ENCODE measurements at places on chromosomes 4 and X.

DNA sequence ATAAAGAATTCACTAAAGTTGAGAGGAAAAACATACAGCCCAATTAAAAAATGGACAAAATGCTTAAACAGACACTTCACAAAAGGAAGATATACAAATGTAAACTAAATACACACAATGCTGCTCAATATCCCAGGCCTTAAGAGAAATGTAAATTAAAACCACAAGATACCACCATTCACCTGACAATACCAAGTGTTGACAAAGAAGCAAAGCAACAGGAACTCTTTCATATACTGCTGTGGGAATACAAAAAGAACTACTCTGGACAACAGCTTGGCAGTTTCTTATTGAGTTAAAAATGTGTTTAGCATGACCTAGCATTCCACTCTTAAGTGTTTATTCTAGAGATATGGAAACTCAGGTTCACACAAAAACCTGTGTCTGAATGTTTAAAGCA, 71.3 kb downstream of the ABCB7 start:
- DNase-seq: no peak

- DNase-seq: no peak
Observed at GRCh38 chrX:115021121-115021520, 3.7 kb upstream of the IL13RA2 start.

DNA sequence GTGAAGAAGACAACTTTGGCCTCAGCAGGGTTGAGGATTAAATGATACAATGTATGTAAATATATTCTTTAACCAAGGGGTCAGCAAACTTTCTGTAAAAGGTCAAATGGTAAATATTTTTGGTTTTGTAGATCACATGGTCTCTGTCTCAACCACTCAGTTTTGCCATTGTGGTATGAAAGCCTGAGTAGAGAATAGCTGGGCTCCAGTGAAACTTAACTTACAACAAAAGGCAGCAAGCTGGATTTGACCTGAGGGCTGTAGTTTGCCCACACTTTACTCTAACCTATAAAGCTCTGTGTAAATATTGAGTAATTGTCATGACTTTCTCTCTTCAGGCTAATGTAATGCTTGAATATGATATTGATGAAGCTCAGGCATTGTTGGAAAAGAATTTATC, 19.6 kb downstream of the VBP1 start:
- no peak for DNase-seq

- no peak for DNase-seq
Observed at GRCh38 chrX:53256446-53257041, 24.8 kb downstream of the IQSEC2 start.

DNA sequence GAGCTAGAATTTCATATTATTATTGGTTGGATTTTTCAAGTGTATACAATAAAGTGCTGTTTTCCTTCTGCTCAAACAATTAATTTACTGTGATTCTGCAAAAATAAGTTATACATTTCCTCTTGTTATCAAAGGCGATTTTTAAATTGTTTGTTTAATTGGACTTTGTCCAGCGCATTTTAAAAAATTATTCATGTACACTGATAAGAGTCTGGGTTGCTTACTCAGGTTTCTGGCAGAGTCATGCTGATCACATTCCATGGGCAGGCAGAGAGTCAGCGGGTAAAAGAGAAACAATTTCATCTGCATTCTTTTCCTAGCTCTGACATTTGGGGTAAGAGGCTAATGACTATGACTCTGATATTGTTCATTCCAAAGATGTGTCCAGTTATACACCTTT, 8.9 kb downstream of the FAT4 start:
- DNase-seq: no peak

- DNase-seq: no peak
Observed at GRCh38 chr4:179110356-179110755, 1668.1 kb upstream of the AGA start.

DNA sequence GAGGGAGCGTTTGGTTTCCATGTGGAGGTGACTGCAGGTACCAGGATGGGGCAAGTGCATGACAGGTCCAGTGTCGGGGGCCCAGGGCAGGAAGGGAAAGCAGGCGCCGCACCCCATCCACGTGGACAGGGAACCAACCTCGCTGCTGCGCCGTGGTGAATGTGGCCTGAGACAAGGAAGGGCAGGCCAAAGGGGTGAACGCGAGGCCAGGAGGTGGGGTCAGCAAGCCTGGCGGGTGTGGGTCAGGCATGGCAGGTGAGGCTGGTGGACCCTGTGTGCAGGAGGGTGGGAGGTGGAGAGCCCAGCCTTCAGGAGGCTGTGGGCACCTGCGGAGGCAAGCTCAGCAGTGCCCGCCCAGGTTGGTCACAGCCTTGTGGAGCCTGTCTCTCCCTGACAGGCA, 14.7 kb downstream of the SH3BP2 start:
- DNase-seq: no peak

DNA sequence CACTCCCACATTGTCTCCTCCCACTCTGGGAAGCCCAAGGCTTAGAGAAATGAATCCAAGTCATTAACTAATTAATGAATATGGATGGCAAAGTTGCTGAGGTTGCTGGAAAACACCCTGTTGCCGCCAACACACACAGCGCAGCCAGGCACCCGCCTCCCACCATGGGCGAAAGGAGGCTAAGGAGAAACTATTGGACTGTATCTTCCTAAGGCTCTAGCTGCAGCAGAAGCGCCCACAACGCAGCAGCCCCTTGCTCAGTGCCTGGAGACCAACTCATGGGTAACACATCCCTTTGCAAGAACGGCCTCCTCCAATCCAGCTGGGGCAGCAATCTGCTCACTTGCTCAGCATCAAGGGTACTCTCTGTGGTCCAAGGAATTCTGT, 34.2 kb downstream of the TSC22D3 start:
- DNase-seq: no peak

DNA sequence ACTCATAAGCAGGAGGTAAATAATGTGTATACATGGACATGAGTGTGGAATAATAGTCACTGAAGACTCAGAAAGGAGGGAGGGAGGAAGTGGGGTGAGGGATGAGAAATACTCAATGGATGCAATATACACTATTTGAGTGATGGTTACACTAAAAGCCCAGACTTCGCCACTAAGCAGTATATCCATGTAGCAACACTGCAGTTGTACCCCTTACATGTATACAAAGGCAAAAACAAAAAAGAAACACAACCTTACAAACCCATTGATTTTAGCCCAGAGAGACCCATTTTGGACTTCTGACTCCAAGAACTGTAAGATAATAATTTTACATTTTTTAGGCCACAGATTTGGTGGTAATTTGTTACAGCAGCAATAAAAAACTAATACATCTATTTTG, 51.5 kb downstream of the VMA21 start:
- no peak for DNase-seq

DNA sequence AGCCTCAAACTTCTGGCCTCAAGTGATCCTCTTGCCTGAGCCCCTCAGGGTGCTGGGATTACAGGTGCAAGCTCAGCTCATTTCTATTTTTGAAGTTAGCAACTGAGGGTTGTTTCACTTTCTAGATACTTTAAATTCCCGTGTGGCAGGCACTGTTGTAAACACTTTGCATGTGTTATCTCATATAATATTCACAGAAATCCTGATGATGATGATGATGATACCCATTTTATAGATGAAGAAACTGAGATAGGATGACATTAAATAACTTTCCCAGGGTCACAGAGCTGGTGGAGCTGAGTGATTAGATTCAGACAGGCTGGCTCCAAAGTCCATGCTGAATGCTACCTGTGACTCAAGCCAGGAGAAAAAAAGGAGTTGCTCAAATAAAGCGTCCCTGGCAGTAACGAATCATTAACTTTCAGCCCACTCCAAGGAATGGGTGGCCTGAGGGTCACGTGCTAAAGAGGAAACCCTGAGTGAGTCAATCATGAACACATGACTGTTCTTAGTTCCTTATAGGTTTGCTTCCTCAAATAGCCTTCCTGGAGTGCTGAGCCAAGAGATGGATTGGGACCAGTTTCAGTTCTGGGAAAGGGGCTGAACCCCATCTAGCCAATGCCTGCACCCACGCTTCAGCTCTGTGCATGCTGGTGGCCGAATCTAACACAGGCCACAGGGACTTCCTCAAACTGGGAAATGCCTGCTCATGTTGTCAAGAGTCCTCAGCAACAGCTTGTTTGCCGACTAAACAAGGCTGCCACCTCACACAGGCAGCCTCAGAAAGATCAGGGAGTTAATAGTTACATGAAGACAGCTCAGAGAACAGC, 52.8 kb downstream of the RBM47 start:
- DNase-seq: peak; percentile 88

DNA sequence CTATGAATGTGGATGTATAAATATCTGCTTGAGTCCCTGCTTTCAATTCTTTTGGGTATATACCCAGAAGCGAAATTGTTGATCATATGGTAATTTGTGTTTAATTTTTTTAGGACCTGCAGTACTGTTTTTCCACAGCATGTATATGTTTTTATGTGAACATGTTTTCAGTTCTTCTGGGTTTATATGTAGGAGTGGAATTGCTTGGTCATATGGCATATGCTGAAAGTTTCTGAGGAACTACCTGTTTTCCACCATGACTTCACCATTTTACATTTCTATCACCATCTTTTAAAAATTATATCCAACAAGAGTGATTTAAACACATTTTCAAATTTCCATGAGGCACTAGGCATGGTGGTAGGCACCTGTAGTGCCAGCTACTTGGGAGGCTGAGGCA, 8.2 kb downstream of the PPAT start:
- no peak for DNase-seq

DNA sequence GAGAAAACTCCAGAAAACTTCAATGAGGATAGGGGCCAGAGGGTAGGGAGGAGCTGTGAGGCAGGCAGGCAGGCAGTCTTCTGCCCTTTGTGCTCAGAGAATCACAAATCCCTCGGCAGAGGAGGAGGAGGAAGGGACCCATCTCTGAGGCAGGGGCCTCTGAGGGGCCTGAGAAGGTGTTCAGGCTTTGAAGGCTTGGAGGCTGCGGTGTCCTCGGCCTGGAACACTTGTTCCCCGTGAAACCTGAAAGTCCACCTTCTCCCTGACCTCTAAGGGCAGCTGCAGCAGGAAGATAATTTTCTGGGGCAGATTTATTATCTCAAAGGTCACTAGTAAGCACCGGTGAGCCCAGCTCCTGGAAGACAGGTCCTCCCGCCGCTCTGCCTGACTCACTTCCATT, 200.3 kb upstream of the BCOR start:
- no peak for DNase-seq

DNA sequence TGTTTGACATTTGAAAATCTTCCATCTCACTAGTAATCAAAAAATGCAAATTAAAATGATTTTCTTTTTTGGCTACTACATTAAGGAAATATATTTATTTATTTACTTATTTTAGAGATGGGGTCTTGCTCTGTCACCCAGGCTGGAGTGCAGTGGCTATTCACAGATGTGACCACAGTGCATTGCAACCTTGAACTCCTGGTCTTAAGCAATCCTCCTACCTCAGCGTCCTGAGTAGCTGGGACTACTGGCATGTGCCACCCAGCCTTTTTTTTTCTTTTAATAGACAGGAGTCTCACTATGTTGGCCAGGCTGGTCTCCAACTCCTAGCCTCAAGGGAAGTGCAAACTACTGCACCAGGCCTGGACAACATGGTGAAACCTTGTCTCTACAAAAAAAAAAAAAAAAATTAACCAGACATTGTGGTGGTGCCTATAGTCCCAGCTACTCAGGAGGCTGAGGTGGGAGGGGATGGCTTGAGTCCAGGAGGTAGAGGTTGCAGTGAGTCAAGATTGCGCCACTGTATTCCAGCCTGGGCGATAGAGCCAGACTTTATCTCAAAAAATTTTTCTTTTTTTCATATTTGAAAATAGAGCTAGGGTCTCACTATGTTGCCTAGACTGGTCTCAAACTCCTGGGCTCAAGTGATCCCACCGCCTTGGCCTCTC, 4.4 kb upstream of the SMIM14 start:
- DNase-seq: no peak

DNA sequence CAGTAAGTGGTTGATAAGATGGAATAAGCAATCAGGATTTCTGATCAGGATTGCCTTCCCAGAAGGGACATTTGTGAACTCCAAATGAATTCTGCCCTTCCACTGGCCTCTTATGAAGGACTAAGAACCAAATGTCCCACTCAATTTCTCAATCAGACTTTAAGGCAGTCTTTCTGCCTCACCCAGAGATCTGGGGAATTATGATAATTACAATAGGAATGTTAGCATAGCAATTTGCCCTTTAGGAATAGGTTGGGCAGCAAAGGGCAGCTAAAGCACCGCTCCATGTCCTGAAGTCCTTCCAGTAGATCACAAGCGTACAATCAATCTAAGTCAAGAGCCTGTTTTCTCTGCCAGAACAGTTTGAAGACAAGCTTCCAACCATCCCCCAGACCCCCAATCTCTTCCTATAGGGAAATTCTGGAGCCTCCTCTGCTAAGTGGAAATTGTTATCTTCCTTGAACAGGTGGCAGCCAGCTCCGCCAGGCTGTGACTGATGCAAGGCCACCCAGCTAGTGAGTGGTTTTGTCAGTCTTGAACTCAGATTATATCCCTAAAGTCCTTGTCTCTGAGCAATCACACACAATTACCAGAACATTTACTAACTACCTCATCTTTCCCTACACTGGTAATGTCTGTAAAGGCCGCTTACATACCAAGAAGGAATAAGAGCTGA, 18.6 kb downstream of the NKX3-2 start:
- no peak for DNase-seq

DNA sequence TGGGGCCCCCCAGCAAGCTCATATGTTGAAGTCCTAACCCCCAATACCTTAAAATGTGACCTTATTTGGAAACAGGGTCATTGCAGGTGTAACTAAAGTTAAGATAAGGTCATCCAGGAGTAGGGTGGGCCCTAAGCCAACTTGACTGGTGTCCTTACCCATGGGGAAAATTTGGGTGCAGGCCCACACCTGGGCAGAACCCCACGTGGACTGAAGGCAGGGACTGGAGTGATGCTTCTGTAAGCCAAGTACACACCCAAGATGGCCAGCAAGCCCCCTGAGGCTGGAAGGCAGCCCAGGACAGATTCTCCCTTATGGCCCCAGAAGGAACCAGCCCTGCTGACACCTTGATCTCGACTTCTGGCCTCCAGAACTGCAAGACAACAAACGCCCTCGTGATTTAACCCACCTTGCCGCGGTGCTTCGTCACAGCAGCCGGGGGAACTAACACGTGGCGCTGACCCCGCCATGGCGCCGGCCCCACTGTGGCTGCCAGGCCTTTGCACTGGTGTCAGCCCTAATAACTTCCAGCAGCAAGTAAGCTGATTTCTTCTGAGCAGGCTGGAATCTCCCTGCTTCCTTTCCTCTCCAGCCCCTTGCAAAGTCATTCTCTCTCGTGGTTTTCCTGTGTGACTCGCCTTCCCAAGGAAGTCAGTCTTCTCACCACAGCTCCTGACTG, 23.2 kb upstream of the MXD4 start:
- DNase-seq: no peak

GRCh38 chrX:110159865-110160264, 157.0 kb downstream of the TMEM164 start:
- DNase-seq: no peak

GRCh38 chrX:3678328-3678727, 35.1 kb downstream of the PRKX start:
- DNase-seq: no peak

- no peak for DNase-seq
Observed at GRCh38 chr4:169741569-169741968, 16.2 kb downstream of the HPF1 start.
